DMS 273 treated with DMSO at 0.1 percent for 48 hours (cell line): ENCODE measurements at places on chromosomes 3 and 15.
A peak's percentile ranks its signal among the peaks of the same experiment; 100 is the strongest.

- peak; percentile 67 for DNase-seq
These were observed 285.4 kb downstream of the ZBTB20 start for GRCh38 chr3:114861666-114862065.

DNA sequence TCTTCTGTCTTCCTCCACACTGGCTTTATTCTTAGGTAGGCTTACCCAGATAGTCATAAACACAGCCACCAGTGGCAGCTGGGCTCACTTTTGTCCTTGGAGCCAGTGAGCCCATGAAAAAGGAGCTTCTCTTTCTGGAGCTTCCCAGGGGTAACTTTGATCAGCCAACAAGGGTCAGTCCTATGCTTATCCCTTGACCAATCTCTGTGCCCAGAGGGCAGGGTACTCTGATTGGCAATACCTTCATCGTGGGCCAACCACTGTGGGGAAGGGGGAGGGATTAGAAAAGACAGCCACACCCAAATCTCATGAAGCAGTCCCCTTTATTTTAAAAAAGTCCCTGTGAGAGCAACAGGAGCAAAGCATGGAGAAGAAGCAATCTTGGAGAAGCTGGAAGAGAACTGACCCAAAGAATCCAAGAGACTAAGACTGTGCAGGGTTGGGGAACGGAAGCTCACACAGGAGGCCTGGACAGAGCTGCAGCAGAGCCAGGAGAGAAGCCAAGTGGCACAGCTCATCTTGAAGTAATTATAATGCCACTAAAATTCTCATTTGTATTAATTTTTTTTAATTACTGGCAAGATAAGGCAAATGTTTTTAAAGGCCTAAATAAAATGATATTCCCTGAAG lies 70.4 kb downstream of the SSUH2 start:
- no peak for DNase-seq

DNA sequence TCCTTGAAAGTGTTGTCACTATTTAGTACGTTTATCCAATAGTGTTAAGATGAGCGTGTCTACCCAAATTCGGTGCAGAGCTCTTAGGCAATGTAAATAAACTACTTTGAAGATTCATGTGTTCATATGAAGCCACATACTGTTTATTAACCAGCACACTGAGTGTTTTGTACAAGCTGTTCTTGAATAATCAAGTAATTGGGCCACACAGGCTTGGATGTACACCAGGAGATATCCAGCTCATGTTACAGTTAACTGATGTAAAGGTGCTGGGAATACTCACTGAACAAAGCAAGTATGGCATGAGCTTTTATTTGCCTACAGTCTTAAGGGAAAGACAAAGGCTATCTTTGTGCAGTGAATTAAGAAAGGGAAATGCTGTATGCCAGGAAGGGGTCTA lies 632 bp upstream of the DHX36 start:
- DNase-seq = peak; percentile 49

DNA sequence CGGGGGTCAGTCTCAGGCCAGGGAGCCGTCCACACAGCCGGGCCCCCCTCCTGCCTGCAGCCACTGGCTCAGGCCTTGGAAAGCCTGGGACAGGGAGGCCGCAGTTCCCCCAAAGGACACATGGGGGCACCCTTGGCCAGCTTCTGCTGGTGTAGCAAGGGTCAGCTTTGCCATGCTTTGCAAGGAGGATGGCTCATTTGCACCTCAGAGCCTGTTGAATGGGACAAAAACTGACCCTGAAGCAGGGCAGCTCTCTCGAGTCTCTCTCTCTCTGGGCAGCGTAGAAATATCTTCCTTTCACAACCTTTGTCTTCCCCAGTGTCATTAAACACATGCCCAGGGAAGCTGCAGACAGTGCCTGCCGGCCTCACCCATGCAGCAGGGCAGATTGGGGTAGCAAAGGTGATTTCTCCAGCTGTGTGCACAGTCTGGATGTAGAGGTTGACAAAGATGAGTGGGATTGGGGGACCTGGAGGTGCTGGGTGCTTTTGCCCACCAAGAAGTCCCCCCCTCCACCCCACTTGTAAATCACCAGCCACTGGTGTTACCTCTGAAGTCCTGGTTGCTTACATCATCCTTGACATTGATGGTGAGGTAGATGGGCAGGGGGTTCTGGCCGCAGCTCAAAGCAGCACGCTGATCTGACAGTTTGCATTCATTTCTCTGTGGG lies 17.4 kb upstream of the EHD4 start:
- DNase-seq = no peak

DNA sequence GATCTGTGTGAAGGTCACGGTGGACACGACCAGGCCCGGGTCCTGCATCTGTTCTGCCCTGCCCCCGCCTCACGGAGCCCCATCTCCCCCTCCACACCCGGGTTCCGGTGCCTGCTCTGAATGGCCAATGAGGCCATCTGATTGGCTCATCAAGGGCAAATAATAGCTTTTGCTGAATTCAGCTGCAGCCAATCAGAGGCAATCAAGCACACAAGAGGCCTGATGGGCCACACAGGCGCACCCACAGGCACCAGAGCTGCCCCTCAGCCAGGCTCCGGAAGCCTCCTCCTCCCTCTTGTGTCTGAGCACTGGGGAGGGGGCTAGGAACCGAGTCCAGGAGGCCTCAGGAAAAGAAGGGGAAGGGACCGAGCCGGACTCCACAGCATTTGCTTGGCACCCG lies 49.5 kb downstream of the CACNA2D2 start:
- DNase-seq = no peak

DNA sequence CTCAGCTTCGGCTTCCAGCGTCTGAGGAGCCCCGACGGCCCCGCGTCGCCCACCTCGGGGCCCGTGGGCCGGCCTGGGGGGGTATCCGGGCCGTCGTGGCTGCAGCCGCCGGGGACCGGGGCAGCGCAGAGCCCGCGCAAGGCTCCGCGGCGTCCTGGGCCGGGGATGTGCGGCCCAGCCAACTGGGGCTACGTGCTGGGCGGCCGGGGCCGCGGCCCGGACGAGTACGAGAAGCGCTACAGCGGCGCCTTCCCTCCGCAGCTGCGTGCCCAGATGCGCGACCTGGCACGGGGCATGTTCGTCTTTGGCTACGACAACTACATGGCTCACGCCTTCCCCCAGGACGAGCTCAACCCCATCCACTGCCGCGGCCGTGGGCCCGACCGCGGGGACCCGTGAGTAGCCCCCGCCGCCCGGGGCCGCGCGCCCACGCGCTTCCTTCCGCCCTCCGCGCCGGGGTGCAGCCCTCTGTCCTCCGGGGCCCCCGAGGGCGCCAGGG lies 462 bp downstream of the EDEM1 start:
- DNase-seq = no peak

DNA sequence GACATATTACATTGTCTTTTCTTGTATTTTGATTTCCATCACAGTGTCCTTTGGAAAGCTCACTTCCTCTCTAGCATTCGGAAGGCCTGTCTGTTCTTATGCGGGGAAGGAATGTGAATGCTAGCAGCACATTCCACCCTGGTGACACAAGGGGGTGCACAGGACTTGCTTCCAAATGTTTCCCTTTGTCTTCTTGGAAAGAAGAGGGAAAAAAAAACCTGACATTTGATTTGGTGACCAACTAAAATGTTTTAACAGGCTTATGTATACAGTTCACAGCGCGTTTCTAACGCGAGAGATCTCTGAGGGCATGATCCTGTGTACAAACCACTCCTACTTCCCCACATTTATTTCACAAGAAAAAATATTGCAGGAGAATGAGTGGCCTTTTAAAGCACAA lies 107.6 kb upstream of the FXR1 start:
- no peak for DNase-seq

DNA sequence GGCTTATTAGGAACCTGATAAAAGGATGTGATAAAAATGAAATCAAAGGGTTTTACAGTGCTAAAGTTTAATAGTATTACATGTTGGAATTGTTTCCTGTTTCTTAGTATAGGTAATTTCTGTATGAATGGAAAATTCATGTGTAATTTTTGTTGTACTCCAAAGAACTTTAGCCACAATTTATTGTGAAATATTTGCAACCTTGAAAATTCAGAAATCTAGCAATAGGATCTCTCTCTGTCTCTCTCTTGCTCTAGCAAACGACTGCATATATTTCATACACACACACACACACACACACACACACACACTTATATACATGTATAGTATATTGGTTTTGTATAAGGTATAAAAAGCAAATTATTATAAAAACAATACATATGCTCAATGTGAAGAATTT lies 59.6 kb downstream of the PIAS1 start:
- DNase-seq = no peak

DNA sequence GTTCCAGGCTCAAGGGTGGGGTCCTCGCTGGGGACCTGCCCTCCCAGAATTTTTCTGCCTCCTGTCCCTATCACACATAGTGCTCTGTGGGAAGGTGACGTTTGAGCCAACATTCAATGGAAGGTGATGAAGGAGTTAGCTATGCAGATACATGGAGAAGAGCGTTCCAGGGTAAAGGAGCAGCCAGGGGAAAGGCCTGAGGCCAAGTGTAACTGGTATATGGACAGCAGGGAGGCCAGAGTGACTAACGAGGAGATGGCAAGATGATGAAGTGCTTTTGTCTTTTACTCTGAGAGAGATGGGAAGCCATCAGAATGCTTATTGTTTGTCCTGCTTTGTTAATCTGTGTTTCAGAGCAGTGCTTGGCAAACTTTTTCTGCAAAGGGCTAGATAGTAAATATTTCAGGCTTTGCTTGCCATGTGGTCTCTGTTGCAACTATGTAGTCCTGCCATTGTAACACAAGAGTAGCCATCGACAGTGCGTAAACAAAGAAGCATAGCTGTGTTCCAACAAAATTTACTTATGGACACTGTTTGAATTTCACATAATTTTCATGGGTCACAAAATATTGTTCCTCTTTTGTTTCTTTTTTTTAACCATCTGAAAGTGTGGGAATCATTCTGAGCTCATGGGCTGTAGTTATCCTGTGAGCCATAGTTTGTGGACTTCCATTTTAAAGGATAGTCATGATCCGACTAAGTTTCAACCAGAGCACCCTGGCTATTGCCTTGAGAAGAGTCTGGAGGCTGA lies 25.8 kb upstream of the PIAS1 start:
- DNase-seq = no peak

GRCh38 chr15:40053831-40054604 lies 15.0 kb upstream of the SRP14 start:
- no peak for DNase-seq
